ENCODE measurements at places on chromosomes 12 and 14. TPM values are rescaled to one million over a fixed set of nuclear protein-coding genes. Genes with fewer than 3 reads are reported as not detected.

DNA sequence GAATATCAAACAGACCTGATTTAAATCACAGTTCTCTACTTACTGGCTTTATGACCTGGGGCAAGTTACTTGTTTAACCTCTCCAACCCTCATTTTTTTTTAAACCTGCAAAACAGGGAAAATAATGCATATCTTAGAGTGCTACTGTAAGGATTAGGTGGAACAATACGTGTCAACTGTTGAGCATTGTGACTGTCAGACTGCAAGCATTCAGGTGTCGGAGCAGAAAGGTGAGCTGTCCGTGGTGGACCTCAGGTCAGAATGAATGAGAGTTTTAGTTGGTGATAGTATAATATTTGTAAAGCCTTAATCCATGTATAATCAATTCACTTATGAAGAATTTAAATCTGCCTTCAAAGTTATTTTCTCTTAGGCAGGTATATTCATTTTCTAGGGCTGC lies 404.2 kb downstream of the ETNK1 start:
- DNase-seq = no peak

DNA sequence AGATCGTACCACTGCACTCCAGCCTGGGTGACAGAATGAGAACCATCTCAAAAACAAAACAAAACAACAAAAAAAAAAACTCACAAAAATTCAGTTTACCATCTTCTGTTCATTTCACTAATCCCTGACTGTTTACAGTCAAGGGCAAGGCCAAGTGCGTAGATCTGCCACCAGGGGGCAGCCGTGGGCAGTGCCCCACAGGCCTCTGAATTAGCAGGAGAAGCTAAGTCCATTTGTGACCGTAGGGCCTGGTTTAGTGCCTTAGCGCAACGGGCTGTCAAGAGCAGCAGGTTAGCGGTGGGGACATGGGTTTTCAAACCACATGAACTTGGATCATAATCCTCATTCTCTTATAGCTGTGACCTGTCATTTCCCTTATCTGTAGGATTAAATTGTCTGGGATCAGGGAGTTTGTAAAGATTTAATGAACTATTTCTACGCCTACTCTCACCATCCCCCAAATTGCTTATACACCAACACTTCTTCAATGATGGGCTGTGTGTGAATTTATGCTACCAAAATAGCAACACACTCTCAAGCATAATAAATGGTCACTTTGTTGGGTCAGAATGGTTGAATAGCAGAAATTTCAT lies 49.0 kb downstream of the KCTD10 start:
- peak; percentile 84 for DNase-seq

- no peak for DNase-seq
Measured at GRCh38 chr14:61421212-61421923, 100.0 kb downstream of the PRKCH start.

DNA sequence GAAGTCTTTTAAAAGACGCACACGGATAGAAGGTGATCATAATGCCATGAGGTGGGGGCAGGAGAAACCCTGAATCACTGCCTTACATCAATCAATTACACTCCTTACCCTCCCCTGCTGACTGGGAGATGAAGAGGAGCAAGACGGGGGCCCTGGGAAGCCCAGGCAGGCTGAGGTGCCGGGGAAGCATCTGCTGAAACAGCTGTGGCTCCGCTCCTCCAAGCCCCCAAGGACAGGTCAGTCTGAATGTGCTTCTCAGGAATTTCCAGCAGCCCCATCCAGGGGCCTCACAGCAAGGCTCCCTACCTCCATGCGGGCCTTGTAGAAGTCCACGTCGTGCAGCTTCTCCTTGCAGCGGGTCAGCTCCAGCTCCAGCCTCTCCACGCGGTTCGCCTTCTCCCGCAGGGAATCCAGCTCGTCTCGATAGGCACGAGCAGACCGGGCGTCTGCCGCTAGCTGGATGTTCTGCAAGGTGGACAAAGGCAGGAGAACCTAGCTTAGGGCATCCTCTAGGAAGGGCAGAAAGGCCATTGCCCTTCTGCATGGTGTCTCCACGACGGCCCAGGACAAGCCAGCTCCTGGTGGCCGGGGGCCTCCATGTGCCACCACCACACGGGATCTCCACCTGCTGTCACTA lies 79.8 kb downstream of the CCDC88C start:
- DNase-seq = no peak

- DNase-seq = no peak
Measured at GRCh38 chr12:31528095-31528494, 62.8 kb downstream of the DENND5B start.

GRCh38 chr12:57069523-57069922 lies 9.1 kb downstream of the NEMP1 start:
- DNase-seq = no peak

DNA sequence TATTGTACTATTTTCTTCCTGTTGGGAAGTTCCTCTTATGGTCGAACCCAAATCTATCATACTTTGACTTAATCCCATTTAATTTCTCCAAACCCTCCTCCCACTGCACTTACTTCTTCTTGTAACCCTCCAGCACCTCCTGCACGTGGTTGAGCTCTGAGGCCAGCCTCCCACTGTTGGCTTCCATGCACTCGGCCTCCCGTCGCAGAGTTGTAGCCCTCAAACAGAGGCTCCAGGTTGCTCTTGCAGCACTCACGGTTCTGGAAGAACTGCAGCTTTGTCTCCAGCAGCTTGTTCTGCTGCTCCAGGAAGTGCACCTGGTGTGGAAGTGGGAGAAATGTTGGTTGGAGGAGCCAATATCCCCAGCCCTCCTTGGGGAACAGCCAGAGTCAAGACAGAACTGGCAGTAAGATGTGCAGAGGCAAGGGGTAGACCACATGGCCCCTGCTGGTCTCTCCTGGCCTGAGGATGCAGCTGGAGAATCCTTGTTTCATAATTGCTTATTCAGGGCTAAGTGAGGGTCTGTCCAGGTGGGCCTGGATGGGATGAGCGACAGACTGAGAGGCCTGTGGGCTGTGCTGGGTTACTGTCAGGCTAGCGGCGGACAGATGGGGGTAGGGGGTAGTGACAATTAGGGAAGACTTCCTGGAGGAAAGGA lies 18.4 kb upstream of the KRT86 start:
- DNase-seq = no peak

Gene CISTR
- not detected for total RNA-seq

GRCh38 chr12:121025442-121026226 lies 9.3 kb upstream of the C12orf43 start:
- peak; percentile 89 for DNase-seq

Gene TAMALIN
- 10.7 TPM for total RNA-seq

GRCh38 chr14:68702135-68702534 lies 90.7 kb downstream of the ZFP36L1 start:
- DNase-seq = no peak

DNA sequence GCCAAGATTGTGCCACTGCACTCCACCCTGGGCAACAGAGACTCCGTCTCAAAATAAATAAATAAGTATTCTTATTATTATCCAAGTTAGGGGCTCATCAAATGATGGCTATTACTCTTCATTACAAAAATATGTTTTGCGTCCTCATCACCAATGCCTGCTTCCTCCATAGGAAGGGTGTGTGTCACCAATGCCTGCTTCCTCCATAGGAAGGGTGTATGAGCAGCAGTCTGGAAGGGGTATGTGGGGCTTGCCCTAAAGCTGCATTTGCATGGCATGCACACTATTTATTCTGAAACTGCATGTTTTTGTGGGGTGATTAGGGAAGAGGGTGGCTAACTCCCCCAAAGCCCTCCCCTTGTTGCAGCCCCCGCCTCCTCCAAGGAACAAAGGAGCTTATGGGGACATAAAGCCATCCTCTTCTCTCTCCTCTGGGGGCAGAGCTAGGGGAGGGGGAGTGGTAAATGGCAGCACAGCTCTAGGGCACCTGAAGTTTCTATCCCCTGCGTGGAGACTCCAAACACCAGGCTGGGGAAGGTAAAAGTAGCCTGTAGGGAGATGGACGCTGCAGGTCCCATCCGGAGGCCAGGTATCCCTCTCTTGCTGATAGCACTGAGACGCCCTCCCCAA lies 1.3 kb downstream of the CAMKK2 start:
- DNase-seq = no peak

- DNase-seq = no peak
Measured at GRCh38 chr12:122147514-122148290, 26.3 kb downstream of the IL31 start.

GRCh38 chr12:111192647-111193046 lies 176.2 kb downstream of the PHETA1 start:
- no peak for DNase-seq

GRCh38 chr14:68248481-68249255 lies 429.1 kb downstream of the RAD51B start:
- DNase-seq = no peak

- DNase-seq = no peak
Measured at GRCh38 chr12:104626069-104626837, 169.5 kb downstream of the CHST11 start.

DNA sequence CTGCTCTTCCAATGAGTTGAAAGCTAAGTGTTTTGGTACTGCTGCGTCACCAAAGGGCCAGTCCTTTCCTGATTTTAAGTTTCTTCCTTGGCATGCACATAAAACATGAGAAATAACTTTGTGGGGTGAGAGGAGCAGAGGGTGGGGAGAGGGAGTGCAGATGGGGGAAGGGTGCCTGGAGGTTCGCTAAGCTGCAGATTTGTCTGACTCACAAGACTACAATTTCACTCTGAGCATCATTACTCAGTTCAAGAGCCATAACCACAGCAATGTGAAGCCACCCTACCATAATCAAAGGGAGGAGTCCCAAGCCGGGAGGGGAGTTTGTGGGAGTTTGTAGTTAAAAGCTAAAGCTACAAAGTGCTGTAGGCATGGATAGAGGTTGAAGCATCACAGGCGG lies 136.1 kb downstream of the ANO2 start:
- no peak for DNase-seq

Gene TAS2R20
- 1.7 TPM for total RNA-seq

Gene PTPN6
- total RNA-seq = 43.9 TPM

Gene HPD
- not detected for total RNA-seq

GRCh38 chr14:94964931-94965330 lies 192.4 kb downstream of the DICER1 start:
- no peak for DNase-seq

- peak; percentile 65 for DNase-seq
Measured at GRCh38 chr12:113196990-113197389, 11.5 kb downstream of the RITA1 start.
